WTC11 (cell line): ENCODE measurements at places on chromosomes 1 and 21.
A peak's percentile ranks its signal among the peaks of the same experiment; 100 is the strongest.

- H3K27ac ChIP-seq = peak overlapping the region; percentile 88
- peak overlapping the region; percentile 87 for H3K4me3 ChIP-seq
- peaks cover 4% of the 10 kb centered on the region; the same call in 1 of the 2 replicates for H3K27me3 ChIP-seq
- H3K36me3 ChIP-seq = no peaks in the 10 kb centered on the region
- peak; percentile 66 for DNase-seq
Observed at GRCh38 chr21:42652527-42653230, 742 bp upstream of the PDE9A start.

- H3K27me3 ChIP-seq = no peaks in the 10 kb centered on the region
- 0 out of 2 replicates have a peak overlapping the region, but pooled peaks have one; percentile 24 for H3K27ac ChIP-seq
- peaks cover 9% of the 10 kb centered on the region; the same call in 1 of the 2 replicates for H3K36me3 ChIP-seq
- no peak overlapping the region for H3K4me3 ChIP-seq
Observed at GRCh38 chr1:93537396-93537795, 89.5 kb downstream of the FNBP1L start.

DNA sequence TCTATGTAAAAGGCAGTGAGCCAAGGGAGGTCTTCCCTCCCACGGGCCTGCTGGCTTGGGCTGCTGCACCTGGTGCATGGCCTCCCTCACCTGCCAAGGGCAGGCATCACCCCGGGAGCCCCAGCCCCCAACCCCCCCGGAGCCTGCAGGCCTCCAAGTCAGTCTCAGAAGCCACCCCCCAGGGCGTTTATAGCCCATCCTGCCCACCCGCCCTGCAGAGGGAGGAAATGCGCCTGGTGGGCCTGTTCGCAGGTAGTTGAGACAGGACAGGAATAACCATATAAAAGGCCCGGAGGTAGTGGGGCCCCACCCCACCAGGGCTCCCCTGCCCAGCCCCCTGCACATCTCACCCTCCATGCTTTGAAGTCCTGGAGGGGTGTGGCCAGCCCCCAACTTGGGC is 18.2 kb upstream of the ARF1 start:
- H3K4me3 ChIP-seq = no peak overlapping the region
- no peaks in the 10 kb centered on the region for H3K36me3 ChIP-seq
- H3K27ac ChIP-seq = no peak overlapping the region
- no peak for DNase-seq

DNA sequence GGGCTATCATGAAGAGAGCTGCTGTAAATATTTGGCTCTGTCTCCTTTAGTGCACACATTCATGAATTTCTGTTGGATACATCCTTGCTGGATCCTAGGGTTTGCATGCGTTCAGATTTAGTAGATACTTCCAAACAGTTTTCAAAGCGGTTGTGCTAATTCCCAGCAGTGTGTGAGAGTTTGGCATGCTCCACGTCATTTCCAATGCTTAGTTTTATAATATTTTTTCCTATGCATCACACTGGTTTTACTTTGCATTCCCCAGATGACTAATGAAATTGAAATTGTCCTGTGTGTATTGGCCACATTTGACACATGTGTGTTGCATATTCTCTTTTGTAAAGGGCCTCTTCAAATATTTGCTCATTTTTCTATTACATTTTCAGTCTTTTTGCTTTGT is 18.5 kb upstream of the AADACL3 start:
- H3K27ac ChIP-seq = no peak overlapping the region
- DNase-seq = no peak
- H3K27me3 ChIP-seq = peaks cover 3% of the 10 kb centered on the region; the same call in 1 of the 2 replicates
- peaks cover 6% of the 10 kb centered on the region; the same call in 1 of the 2 replicates for H3K4me1 ChIP-seq
- H3K4me3 ChIP-seq = no peak overlapping the region
- peaks cover 3% of the 10 kb centered on the region; the same call in 1 of the 2 replicates for H3K36me3 ChIP-seq

DNA sequence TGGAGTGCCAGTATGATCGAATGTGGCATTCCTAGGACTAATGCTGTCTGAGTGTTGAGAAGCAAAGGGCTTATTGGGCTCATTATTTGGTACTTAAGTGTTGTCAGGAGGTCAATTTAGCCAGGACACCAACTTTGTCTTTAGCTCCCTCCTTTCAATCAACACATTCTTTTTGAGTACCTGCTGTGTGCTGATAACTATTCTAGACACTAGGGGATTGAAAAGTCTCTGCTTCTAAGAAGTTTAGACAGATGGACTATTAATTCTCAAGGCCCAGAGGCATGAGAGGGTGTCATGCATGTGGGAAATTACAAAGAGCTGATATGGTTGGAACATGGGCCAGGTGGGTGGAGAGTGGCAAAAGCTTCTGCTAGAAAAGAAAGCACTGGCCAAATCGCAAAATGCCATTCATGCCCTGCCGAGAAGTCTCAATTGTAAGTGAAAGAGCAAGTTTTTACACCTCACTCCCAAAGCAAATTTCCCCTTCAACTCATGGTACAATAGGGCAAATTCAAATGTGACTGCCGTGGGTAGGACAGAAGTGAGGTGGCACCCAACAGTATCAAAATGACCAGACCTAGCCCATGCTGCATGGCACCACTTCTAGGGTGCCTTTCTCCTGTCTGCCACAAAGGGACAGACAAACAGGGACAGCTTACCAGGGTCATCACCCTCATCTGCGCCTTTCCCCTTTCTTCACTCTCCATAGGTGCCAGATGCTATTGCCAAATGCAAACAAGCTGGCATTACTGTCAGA is 53.6 kb upstream of the LAX1 start:
- H3K36me3 ChIP-seq = peaks cover 23% of the 10 kb centered on the region
- H3K27ac ChIP-seq = no peak overlapping the region
- no peaks in the 10 kb centered on the region for H3K27me3 ChIP-seq
- H3K4me3 ChIP-seq = no peak overlapping the region
- no peaks in the 10 kb centered on the region for H3K4me1 ChIP-seq

GRCh38 chr1:63857478-63857877 is 83.7 kb downstream of the ROR1 start:
- peaks cover 11% of the 10 kb centered on the region for H3K36me3 ChIP-seq
- H3K27me3 ChIP-seq = no peaks in the 10 kb centered on the region
- no peak overlapping the region for H3K4me3 ChIP-seq
- DNase-seq = no peak

- H3K36me3 ChIP-seq = no peaks in the 10 kb centered on the region
- H3K27me3 ChIP-seq = no peaks in the 10 kb centered on the region
- H3K4me1 ChIP-seq = peaks cover 14% of the 10 kb centered on the region
- no peak overlapping the region for H3K4me3 ChIP-seq
- H3K27ac ChIP-seq = no peak overlapping the region
Observed at GRCh38 chr1:181593042-181593441, 109.7 kb downstream of the CACNA1E start.

GRCh38 chr1:28887835-28888682 is 26.3 kb upstream of the EPB41 start:
- H3K4me1 ChIP-seq = peaks cover 37% of the 10 kb centered on the region
- H3K4me3 ChIP-seq = peak overlapping the region; percentile 93
- H3K27me3 ChIP-seq = peaks cover 10% of the 10 kb centered on the region
- peak overlapping the region; percentile 84 for H3K27ac ChIP-seq
- no peaks in the 10 kb centered on the region for H3K36me3 ChIP-seq

DNA sequence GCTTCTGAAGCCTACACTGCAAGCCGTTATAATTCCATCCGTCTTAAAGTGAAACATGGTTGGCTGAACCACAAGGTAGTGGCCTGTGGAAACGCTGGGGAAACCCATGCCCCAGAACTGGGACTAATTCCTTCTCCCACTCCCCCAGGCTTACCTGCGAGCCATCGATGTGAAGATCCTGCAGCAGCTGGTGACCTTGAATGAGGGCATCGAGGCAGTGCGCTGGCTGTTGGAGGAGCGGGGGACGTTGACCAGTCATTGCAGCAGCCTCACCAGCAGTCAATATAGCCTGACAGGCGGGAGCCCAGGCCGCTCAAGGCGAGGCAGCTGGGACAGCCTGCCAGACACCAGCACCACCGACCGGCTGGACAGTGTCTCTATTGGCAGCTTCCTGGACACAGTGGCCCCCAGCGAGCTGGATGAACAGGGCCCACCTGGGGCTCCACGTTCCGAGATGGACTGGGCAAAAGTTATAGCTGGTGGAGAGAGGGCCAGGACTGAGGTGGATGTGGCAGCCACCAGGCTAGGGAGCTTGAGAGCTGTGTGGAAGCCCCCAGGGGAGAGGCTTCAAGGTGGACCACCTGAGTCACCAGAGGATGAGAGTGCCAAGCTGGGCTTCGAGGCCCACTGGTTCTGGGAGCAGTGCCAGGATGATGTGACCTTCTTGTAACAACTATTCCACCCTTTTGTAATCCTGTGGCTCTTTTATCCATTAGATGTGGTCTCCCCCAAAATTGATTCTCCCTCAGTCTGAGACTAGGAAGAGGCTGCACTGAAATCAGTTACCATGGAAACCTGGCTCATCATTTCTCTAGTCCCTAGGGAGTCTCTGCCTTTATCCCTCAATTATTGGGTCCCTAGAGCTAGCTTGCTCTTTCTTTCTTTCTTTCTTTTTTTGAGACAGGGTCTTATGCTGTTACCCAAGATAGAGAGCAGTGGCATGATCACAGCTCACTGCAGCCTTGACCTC is 16.7 kb downstream of the LURAP1 start:
- H3K27me3 ChIP-seq = no peaks in the 10 kb centered on the region
- H3K36me3 ChIP-seq = no peaks in the 10 kb centered on the region
- H3K27ac ChIP-seq = no peak overlapping the region

GRCh38 chr1:186421446-186421845 is 39.5 kb downstream of the PDC start:
- H3K27me3 ChIP-seq = no peaks in the 10 kb centered on the region
- H3K36me3 ChIP-seq = peaks cover 16% of the 10 kb centered on the region
- H3K27ac ChIP-seq = no peak overlapping the region
- no peak overlapping the region for H3K4me3 ChIP-seq
- no peak for DNase-seq
- no peaks in the 10 kb centered on the region for H3K4me1 ChIP-seq

GRCh38 chr1:54405898-54406293 is 298 bp downstream of the SSBP3 start:
- peaks cover 69% of the 10 kb centered on the region for H3K4me1 ChIP-seq
- no peak overlapping the region for H3K4me3 ChIP-seq
- peaks cover 6% of the 10 kb centered on the region; the same call in 1 of the 2 replicates for H3K27me3 ChIP-seq
- peaks cover 26% of the 10 kb centered on the region for H3K36me3 ChIP-seq

GRCh38 chr1:29878501-29878900 is 642.2 kb downstream of the PTPRU start:
- no peaks in the 10 kb centered on the region for H3K27me3 ChIP-seq
- no peak for DNase-seq
- no peak overlapping the region for H3K4me3 ChIP-seq
- H3K36me3 ChIP-seq = no peaks in the 10 kb centered on the region
- H3K4me1 ChIP-seq = peaks cover 23% of the 10 kb centered on the region
- H3K27ac ChIP-seq = no peak overlapping the region

DNA sequence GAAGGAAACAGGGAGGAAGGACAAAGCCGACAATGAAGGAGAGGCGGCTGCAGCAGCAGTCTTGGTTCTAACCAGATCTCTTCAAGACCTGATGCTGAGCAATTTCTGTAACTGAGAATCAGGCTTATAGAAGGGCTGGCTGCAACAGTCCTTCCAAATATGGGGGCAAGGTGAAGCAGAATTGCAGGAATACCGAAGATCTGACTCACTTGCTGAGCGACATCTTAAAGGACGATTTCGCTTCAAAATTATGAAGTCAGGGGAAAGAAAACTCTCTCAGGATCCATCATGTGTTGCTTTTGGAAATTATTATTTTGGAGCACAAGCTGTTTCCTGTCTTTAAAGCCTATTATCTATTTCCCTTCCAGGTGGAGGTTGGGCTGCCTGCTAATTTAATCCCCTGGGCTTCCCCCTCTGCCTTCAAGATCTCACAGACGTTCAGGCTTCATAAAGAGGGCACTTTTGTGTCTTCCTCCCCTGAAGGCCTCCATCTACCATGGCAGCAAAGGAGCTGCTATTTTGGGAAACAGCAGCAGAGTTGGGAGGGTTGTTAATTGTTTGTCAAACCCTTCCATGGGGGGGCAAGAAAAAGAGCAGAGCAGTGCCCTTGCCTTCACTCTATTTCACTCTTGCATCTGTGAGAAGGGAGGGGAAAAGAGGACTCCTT is 10.8 kb upstream of the IER5 start:
- H3K27ac ChIP-seq = no peak overlapping the region
- H3K4me1 ChIP-seq = peaks cover 24% of the 10 kb centered on the region
- H3K36me3 ChIP-seq = no peaks in the 10 kb centered on the region
- H3K27me3 ChIP-seq = peaks cover 2% of the 10 kb centered on the region; the same call in 1 of the 2 replicates
- no peak overlapping the region for H3K4me3 ChIP-seq

GRCh38 chr1:216598448-216598847 is 124.8 kb downstream of the ESRRG start:
- peaks cover 4% of the 10 kb centered on the region; the same call in 1 of the 2 replicates for H3K27me3 ChIP-seq
- peaks cover 50% of the 10 kb centered on the region for H3K4me1 ChIP-seq
- no peak overlapping the region for H3K4me3 ChIP-seq

DNA sequence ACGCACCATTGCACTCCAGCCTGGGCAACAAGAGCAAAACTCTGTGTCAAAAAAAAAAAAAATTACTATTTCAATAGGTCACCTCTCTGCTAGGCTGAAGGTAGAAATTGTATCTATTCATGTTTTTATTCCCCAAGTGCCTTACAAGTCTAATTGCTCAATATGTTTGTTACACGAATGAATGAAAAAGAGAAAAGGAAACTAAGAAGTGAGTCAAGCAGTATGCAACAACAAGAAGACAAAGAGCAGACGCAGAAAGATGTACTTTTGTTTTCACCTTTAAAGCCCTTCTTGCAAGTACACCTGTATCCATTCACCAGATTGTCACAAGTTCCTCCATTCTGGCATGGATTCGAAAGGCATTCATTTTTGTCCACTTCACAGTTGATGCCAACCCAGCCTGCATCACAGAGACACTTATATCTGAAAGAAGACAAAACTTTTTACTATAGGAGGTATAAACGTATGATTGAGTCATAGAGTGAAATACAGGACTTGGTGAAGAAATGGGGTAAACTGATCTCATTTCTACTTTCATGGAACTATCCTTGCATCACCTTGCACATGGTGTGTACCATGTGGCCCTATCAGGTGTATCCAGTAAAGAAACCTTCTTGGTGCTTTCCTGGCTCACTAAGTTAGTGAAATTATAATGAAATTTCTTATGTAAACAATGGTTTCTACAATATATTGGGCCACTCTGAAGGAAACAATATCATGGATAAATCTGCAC is 57.1 kb upstream of the ADAM30 start:
- no peak overlapping the region for H3K4me3 ChIP-seq
- H3K36me3 ChIP-seq = peaks cover 12% of the 10 kb centered on the region
- no peaks in the 10 kb centered on the region for H3K27me3 ChIP-seq
- H3K27ac ChIP-seq = no peak overlapping the region

DNA sequence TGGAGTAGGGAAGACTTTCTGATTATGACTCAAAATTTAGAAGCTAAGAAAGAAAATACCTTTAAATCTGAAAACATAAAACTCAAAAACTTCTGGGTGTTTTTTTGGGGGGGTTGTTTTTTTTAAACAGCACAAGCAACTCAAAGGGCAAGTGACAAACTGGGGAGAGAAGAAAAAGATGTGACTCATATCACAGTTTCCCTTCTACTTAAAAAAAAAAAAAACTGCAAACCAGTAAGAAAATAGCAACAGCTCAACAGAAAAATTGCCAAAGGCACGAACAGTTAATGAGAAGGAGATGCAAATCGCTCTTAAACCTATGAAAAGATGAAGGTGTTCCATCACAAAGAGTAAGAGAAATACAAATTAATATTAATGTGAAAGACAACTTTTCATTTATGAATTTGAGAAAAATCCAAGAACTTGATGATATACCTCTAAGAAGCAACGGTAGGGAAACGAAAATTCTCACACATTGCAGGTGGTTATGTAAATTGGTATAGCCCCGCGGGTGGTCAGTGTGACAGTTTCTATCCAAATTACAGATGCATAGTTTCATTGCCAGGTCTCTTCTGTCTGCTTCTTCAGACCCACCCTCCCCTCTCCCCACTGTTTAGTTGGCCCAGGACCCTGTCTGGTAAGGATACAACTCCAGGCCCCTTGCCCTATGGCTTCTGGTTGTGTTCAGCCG is 9.0 kb downstream of the IFNAR2 start:
- H3K27me3 ChIP-seq = peaks cover 4% of the 10 kb centered on the region; the same call in 1 of the 2 replicates
- no peak overlapping the region for H3K4me3 ChIP-seq
- DNase-seq = no peak
- peaks cover 59% of the 10 kb centered on the region for H3K36me3 ChIP-seq
